Naive thymus-derived CD8-positive, alpha-beta T cell (primary cell): ENCODE measurements at places on chromosomes 12 and 14.
A peak's percentile ranks its signal among the peaks of the same experiment; 100 is the strongest.

DNA sequence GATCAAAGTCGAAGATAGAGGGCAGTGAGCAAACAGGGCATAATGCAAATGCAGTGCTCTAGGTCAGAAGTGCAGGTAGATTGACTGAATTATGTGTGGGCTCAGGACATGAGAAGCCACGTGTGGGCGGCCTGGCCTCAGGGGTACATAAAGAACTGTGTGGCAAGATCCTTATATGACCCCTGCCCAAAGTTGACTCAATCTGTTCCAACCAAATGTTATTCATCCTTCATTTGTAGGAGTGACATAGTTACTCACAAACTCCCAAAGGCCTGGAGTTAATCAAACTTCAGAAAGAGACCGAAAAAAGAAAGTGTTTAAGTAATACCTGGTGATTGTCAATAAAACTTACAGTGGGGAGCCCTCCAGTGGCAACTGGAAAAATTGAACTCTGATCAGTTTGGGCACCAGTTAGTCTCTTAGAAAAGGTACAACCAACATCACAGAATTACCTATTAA, 150.4 kb upstream of the FAR2 start:
- DNase-seq: no peak

GRCh38 chr14:53956427-53957201, at the start of gene BMP4:
BMP4 (minus strand) TSS chr14:53956825; CDS start chr14:53952222, 4,603 bp downstream.
- peak; percentile 58 for DNase-seq

- no peak for DNase-seq
Measured at GRCh38 chr12:60231303-60231702, 635.5 kb downstream of the SLC16A7 start.

- no peak for DNase-seq
Measured at GRCh38 chr12:120761519-120761934, 35.9 kb downstream of the ACADS start.

- DNase-seq: no peak
Measured at GRCh38 chr14:33451211-33451610, 499.7 kb downstream of the EGLN3 start.

GRCh38 chr14:96922986-96923385, 125.8 kb downstream of the VRK1 start:
- DNase-seq: no peak

- DNase-seq: no peak
Measured at GRCh38 chr14:52061390-52061789, 7.5 kb downstream of the NID2 start.

DNA sequence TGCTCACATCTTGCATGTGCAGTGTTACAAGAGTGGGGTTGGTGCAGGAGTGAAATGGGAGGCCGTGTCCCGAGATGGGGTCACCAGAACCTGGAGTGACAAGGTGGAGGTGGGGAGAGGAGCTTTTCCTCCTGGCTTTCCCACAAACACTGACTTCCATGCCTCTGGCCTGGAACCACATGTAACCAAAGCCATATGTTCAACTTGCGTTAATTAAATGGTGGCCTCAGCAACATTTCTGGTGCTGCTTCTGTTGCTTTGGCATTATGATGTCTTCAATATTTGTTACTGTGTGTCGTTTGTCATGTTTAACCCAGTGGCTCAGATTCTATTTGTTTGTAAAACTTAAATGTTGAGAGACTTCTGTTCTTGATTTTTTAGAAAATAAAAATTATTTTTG, 110.2 kb downstream of the VCPKMT start:
- DNase-seq: no peak

DNA sequence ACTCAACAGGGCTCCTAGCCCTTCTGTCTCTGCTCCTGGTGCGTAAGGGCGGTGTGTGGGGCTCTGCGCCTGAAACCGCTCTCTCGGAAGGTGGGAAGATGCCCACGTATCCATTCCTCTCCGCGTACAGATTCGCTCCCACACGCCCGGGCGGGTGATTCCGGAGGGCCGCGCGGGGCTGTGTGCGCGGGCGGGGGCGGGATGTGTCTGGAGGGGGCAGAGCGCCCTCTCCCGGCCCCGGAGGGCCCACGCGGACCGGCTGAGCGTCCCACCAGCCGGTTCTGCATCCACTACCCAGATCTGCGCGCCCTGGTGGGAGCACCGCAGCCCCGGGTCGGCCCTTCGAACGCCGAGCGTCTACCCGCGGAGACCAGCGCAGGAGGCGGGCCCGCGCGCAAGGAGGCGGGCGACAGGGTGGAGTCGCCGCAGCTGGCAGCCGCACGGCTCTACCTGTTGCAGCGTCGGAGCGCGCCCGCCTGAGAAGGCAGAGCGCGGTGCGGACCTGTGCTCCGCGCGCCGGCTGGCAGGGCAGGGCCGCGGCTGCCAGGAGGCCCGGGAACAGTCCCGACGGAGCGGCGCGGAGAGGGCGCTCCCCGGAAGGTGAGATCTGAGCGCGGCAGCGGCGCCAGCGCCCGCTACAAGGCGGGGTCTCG, 1.4 kb upstream of the KCNK13 start:
- peak; percentile 30 for DNase-seq

GRCh38 chr12:124499190-124499753, 68.1 kb downstream of the NCOR2 start:
- DNase-seq: no peak

GRCh38 chr14:75486318-75486717, 36.0 kb upstream of the BATF start:
- DNase-seq: no peak

DNA sequence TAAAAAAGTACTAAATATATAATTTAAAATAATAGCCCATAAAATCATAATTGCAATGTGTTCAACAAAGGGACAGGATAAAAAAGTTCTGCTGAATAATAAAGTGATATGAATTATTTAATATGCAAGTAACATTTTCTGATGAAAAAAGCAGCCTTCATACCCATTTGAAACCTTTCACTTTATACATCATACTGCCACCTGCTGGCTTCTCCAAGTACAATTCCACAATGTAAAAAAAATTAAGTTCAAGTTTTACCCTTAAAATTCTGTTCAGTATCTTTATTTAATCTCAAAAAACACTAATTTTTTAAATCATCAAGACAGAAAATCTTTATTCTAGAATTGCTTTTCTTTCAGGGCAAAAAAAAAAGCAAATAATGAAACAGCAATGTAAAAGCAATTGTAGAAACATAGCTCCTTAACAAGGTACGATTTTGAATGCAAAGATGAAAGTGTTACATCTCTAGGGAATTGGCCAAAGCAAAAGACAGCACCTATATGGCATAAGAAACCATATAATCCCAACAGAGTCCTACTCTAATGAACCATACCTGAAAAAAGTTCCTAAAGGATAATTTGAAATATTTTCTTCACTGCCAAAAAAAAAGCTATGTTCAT, 15.0 kb downstream of the MDM1 start:
- DNase-seq: peak; percentile 15

DNA sequence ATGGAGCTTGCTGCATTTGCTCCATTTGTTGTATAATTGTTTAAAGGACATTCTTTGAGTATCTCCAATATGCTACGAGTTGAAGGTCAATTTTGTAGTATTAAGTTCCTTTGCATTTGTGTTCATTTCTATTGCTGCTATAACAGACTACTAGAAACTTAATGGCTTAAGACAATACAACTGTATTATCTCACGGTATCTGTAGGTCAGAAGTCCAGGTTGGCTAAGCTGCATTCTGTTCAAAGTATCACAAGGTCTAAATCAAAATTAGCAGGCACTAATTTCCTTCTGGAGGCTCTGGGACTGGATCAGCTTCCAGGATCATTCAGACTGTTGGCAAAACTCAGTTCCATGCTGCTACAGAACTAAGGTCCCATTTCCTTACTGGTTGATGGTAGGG, 340.6 kb downstream of the GXYLT1 start:
- DNase-seq: no peak

- no peak for DNase-seq
Measured at GRCh38 chr12:10251669-10252068, 39.0 kb downstream of the GABARAPL1 start.

- DNase-seq: no peak
Measured at GRCh38 chr12:116261525-116262100, 15.9 kb downstream of the MED13L start.

- no peak for DNase-seq
Measured at GRCh38 chr12:115710104-115710564, 567.4 kb downstream of the MED13L start.

DNA sequence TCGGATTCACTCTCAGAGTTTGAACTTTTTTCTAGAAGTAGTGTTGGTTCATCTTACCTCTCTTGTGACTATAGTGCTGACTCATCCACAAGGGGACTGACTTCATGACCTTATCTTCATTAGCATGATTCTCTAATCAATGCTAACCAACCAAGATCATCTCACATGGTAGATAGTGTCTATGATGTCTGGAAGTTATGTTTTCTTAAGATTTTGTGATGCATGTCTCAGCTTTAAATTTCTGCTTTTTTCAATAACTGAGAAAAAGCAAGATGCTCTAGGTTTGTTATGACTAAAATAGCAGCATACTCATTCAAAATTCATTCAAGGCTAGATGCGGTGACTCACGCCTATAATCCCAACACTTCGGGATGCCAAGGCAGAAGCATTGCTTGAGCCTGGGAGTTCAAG, 12.3 kb upstream of the SLC35E3 start:
- DNase-seq: no peak

DNA sequence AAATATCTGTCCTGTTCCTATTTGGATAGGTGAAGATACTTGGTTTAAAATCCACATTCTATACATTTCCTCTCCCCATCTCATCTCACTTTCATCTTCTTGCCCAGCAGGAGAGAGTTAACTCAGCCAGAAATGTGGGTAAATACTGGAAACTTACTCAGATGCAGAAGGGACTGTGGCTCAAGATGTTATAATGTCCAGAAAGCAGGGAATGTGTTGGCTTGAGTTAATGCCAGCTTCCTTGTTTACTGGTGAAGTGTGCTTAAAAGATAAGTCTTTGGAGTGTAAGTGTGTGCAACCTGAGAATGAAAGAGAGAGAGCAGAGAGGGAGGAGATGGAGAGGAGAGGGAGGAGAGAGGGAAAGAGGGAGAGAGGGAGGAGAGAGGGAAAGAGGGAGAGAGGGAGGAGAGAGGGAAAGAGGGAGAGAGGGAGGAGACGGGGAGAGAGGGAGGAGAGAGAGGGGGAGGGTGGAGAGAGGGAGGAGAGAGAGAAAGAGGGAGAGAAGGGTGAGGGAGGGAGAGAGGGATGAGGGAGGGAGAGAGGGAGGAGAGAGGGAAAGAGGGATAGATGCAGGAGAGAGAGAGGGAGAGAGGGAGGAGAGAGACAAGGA, 22.0 kb upstream of the SNRPF start:
- no peak for DNase-seq

- no peak for DNase-seq
Measured at GRCh38 chr12:108335349-108336119, 3.6 kb downstream of the CMKLR1 start.

DNA sequence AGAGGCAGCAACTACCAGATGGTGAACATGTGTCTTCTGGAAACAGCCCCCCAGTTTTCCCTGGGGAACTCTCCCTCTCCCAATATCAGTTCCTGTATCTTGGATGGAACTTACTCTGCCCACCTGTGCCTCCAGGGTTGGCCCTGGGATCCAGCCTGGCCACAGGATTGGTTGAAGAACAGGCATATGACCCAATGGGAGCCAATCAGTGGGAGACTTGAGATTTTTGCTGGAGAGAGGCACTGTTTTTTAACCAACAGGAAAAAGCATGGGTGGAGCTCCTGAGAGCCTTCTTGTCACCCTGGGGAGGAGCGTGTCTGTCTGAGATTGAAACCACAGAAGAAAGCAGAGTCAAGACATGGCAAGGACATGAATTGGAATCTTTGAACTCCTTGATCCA, 33.6 kb upstream of the COX6A1 start:
- DNase-seq: no peak

DNA sequence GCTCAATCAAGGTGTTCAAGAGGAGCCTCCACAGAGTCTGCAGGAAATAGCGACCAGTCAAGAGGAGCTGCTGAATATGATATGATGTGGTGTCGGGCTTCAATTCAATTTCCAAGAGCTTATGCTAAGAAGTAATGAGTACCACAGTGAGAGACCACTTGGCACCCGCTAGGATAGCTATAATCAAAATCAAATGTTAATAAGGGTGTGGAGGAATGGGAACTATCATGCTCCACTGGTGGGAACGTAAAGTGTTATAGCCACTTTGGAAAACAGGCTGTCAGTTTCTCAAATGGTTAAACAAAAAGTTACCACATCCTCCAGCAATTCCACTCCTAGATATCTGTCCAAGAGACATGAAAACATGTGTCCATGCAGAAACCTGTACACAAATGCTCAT, 6.7 kb downstream of the POLR3B start:
- no peak for DNase-seq

DNA sequence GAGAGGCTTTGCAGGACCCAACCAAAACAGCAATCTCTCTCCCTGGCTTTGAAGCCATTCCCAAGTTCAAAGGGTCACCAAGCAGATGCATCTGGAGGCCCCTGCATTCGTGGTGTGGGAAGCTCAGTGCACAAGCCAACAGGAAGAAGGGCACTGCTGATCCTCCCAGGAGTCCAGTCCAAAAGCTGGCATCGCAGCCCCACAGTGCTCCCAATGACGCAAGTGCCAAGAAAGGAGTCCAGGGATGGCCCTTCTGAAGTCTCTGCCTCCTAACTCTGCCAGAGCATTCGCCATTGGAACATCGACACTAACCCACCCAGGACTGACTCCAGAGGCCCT, 25.1 kb downstream of the PXN start:
- no peak for DNase-seq

DNA sequence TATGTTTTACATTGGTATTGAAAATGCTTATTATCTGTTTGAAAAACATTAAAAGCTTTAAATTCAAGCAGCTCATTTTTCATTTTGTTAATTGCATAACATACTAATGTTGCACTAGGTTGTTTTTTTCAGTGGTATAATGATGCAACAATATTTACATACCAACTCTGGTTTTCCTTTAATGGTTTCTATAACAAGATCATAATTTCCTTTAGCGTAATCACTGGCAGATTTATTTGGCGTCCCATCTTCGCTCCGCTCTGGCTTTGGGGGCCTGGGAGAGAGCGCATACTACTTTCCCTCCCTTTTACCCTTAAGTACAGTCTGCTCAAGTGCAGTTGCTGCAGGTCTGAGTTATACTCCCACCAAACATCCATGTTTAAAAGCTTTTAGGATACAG, 574.1 kb downstream of the PRKD1 start:
- DNase-seq: no peak

DNA sequence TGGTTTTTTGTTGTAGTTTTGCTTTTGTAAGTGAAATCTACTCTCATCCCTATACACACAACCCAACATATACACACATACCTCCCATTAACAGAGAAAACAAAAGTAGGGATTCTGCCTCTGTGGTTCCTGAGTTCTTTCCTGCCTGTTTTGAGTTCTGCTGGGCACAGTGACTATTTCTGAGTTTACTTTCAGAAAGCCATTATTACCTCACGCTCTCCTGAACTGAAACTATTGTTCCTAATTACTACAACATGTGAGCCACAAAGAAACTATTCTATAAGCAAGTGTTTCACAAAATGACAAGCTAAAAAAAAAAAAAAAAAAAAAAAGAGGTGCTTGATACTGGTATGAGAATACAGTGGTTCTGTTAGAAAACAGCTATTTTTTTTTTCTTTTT, 110.9 kb downstream of the ALG10B start:
- no peak for DNase-seq

GRCh38 chr12:9717070-9717925, 15.6 kb downstream of the CLECL1 start:
- DNase-seq: no peak
